ENCODE measurements at places on chromosomes 1 and 21. TPM values are rescaled to one million over a fixed set of nuclear protein-coding genes. Genes with fewer than 3 reads are reported as not detected.

DNA sequence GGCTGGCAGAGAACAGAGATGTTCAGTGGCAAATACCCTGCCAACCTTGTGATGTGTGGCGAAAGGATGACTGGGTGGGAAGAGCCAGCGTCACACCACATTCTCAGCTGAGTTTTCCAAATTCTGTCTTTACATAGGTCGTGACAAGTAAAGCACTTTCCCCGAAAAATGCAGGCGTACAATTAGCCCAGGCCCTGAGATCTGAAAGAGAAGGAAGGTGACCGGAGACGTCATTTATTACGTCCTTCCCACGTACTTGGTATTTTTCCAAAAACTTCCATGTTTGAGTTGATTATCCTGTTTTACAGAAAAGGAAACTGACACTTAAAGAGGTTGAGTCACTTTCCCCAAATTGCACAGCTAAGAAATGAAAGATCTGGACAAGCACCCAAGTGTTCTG is 413.3 kb downstream of the PRDM2 start:
- no peak for DNase-seq

DNA sequence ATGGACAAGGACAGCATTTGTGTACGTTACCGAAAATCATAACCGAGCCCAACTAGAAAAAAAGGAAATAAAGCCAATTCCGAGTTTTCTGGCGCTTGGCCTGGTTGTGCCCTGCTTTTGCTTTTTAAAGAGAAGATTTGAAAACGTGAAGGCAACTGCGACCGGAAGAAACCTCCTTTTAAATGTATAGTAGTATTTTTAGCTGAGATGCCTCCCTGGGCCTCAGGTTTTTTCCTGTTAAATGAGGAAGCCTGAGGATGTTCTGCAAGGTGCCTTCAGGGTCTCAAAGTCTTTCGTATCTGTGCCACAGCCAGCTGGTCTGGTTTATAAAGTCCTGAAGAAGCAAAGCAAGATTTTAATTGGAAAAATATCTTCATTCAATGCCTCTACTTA is 371 bp upstream of the ODF2L start:
- no peak for DNase-seq

The LRRC3 gene
- not detected for total RNA-seq

DNA sequence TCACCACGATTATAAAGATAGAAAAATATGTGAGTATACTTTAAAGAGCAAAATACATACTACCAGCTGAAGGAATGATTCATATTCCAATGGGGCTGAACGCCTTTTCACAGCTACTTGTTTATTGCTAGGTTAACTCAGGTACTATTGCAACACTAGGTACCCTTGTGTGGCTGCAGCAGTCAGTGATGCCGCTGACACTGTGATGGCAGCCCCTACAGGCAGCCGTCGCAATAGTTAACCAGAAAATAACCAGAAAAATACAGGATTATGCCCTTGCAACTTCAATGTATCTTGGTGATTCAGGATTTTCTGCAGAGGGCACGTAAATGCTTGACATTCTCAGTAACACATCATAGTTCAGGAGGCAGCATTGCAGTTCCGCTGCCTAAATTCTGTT is 1.6 kb upstream of the MARK1 start:
- DNase-seq, result no peak

- peak; percentile 44 for DNase-seq
Observed at GRCh38 chr1:218339267-218339831, 5.8 kb upstream of the TGFB2 start.

DNA sequence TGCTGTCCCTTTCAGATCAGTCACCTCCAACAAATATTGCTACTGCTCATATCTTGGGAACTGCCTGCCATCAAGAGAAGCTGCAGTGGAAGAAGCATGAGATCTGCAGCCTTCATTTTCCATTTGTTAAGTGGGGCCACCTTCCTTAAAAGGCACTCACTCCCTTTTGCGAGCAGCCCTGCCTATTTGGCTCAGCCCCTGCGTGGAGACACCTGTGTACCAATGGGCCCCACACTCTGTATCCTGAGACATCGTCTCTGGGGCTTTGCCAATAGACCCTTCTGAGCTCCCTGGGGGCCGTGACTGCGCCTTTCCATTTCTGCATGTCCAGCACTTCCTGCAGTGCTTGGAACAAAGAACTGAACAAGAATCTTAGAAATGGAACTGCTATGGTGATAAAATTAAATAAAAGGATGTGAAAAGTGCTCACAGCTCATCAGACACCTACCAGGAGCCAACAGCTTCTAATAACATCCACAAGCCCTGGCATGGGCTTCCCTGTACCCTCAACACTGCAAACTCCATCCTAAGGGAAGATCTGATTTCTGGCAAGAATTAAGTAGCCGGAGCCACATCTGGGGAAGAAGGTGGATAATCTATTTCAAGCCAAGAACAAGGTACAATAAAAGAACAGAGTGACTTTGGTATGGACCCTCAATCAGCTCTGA is 36.7 kb downstream of the PARP1 start:
- DNase-seq, result no peak

GRCh38 chr1:101071470-101071891 is 45.9 kb upstream of the DPH5 start:
- DNase-seq, result peak; percentile 6

DNA sequence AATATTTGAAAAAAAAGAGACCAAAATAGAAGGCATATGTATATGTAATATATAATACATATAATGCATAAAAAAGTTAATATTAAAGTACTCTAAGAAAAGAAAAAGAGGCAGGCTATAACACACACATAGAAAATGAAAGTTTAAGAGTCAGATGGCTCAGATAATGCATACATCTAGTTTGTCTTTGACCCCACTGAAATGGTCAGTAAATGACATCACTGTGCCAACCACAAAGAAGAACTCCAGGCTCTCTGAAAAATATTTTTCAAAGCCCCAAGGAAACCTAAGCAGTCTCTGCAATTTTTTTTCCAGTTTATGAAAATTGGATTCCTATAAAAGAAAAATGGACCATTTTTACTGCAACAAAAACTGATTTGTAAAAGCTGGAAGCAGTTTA is 55.4 kb upstream of the SCYL3 start:
- DNase-seq, result peak; percentile 54

GRCh38 chr21:46459356-46460112 is 843 bp downstream of the DIP2A start:
- peak; percentile 36 for DNase-seq

GRCh38 chr1:21907079-21907418 is 30.1 kb downstream of the HSPG2 start:
- no peak for DNase-seq

DNA sequence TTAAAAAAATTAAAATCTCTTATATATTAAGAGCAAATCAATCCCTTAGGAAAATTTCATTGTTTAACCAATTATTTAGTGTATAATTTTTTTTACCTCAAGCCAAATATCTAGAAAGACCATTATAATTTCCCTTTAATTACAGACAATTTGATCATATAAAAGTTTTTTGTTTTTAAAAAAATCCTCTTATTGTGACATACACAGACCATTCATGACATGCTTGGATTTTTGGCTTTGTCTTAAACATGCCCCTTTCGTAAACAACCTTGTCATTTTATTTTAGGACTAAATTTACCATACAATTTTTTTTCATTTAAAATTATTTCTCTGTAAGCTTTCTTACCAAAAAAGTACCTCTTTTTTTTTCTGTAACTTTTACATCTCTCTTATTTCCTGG is 14.2 kb upstream of the CYP4B1 start:
- DNase-seq, result peak; percentile 5

- DNase-seq, result peak; percentile 95
Observed at GRCh38 chr1:240306673-240307072, 215.0 kb downstream of the FMN2 start.

DNA sequence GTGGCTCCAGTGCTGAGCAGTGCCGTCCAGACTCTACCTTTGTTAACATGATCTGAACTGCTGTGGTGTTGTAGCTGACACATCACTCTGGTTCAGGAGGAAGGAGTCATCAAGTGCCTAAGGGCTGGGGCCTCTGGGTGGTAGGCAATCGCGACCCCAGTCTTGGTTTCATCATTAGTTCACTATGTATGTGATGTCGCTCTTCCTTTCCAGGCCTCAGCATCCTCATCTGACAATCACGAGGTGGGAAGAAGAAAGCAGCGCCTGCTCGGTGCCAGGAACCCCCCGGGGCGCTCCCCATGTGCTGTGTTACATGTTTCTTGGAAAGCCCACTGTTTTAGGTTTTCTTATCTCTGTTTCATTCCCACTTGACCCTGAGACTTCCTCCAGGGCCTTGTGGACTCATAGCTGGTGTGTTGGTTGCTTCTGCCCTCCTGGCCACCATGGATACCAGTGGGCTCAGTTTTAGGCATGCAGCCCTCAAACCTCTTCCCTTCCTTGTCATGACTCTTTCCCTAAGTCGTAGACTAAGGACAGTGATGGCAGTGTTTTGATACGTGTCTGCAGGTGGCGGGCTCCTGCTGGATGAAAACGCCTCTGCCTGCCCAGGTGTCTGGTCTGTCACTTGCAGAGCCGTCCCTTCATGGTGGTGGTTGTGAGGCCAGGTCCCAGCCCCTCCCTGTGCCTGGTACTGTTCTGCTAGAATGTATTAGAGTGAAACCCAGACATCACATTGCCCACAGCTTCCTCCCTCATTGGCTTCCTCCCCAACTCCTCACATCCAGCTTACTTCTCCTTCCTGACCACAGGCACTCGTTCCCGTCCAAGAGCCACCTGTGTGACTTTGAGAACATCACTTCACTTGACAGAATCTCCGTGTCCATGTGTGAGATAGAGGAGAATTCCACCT is 17.2 kb upstream of the FOXO6 start:
- no peak for DNase-seq

GRCh38 chr1:30196457-30196856 is 526.9 kb downstream of the MATN1 start:
- no peak for DNase-seq

The SEC16B gene
- total RNA-seq, result 12.5 TPM

DNA sequence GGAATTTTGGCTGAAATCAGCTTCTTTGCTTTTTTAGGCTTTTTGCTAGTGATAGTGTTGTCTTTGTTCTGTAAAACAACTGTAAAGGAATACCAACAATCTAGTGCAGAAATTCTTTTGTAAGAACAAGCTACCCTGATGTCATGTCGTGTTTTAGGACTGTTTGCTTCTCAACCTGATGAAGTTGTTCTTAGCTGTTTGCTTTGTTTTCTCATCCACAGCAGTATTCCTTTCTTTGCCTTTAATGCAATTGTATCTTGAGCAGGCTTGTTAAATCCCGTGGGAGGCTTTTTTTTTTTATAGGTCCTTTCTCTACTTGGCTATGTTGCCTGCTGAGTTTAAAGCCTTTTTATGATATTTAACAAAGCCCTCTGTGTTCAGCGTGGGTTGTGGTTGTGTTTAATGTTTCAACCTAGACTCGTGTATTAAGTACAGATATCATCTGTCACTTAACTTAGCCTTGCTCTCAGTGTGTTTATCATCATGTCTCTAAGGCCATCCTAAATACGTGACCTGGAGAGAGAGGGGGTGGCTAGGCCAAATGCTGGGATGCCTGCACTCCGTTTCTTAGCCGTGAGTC is 31.6 kb downstream of the ADARB1 start:
- DNase-seq, result peak; percentile 19

- DNase-seq, result no peak
Observed at GRCh38 chr1:158552296-158552695, 1.9 kb downstream of the OR6Y1 start.

DNA sequence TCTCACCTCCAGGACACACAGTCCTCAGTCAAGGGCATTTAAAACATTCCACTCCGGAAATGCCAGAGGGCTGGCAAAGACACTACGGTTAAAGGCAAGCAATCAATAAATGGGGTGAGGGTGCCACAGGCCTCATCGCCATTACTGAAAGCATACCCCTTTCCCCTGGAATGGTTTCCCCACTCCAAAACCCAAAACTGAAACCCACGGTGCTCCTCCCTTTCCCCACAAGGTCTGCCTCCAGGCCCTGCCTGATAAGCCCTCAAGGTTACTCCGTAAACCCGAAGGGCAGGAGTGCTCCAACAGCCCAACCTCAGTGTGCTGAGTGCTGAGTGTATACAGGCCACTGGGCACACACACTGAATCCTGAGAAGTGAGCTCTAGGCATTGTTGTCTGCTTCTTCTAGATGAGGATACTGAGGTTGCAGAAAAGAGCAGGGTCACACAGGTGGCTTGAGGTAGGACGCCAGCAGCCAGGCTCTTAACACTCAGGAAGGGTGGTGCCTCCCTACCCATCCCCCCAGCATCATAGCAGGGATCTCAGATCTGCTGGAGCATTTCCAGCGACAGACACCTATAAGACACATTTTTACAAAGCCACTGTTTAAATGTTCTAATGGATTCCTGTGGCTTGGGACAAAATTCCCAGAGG is 29.0 kb downstream of the SSBP3 start:
- DNase-seq, result no peak

All from LHCN-M2 (cell line).